Hippocampal formation (tissue), 2 donors: ENCODE measurements at places on chromosomes 2 and 18.

- no peak for DNase-seq
Measured at GRCh38 chr2:15768615-15769014, 171.7 kb upstream of the MYCN start.

GRCh38 chr2:149832324-149832723 is 244.7 kb upstream of the MMADHC start:
- DNase-seq: no peak

DNA sequence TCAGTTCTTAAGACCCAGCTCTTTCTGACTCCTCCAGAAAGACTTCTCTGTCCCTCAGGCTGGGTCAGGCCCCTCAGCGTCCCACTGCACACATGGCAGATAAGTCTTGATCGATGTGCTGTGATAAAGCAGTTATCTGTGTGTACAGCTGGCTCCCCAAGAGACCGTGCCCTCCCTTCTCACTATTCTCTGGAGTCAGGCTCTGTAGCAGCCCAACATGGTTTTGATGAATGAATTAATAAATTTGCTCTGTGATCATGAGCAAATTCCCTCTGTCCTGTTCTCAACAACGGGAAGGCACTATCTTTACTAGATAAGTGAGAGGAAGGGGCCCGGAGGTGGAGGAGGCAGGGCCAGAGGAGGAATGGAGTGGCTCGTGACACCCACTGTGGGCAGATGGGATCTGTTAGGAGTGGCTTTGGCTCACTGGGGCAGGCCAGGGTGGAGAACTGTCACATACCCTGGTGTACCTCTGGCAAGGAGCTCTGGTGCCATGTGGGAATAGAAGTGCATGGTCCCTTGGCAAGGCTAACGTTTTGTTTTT is 48.3 kb downstream of the ZFP36L2 start:
- DNase-seq: no peak

- no peak for DNase-seq
Measured at GRCh38 chr2:112480530-112481049, 1.4 kb upstream of the TTL start.

DNA sequence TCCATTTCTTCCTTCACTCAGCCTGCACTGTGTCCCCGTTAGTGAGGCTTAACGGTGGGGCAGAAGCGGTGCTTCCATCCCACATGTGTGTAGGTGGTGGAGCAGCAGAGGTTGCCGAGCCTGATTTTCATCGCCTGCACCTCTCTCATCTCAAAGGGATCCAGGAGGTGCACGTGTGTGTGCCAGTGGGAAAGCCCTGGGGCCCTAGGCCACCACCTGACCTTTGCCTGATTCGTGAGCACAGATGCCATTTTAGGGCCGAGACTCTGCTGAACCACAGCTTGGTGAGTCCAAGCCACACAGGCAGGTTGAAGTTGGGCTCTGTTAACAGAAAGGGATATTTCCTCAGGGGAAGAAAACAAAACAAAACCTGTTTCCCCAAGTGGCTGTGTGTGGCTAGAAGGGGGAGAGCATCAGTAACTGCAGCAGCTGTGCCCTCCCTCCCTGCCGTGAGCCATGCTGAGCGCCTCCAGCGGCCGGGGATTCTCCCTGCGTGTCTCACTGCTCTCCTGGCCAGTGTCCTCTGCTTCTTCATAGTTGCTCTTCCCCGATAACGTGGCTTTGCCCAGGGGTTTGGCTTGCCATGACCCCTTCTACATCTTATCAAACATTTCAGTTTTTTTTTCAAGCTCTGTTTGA is 81.5 kb downstream of the MAPRE2 start:
- DNase-seq: peak; percentile 45
